ENCODE measurements at places on chromosomes 5 and 9. TPM values are rescaled to one million over a fixed set of nuclear protein-coding genes. Genes with fewer than 3 reads are reported as not detected.

GRCh38 chr5:139683295-139684271, 35.4 kb downstream of the CXXC5 start:
- DNase-seq = no peak
- no peak overlapping the region for H3K27ac ChIP-seq
- no peaks in the 10 kb centered on the region for H3K4me1 ChIP-seq
- no peaks in the 10 kb centered on the region for H3K36me3 ChIP-seq

DNA sequence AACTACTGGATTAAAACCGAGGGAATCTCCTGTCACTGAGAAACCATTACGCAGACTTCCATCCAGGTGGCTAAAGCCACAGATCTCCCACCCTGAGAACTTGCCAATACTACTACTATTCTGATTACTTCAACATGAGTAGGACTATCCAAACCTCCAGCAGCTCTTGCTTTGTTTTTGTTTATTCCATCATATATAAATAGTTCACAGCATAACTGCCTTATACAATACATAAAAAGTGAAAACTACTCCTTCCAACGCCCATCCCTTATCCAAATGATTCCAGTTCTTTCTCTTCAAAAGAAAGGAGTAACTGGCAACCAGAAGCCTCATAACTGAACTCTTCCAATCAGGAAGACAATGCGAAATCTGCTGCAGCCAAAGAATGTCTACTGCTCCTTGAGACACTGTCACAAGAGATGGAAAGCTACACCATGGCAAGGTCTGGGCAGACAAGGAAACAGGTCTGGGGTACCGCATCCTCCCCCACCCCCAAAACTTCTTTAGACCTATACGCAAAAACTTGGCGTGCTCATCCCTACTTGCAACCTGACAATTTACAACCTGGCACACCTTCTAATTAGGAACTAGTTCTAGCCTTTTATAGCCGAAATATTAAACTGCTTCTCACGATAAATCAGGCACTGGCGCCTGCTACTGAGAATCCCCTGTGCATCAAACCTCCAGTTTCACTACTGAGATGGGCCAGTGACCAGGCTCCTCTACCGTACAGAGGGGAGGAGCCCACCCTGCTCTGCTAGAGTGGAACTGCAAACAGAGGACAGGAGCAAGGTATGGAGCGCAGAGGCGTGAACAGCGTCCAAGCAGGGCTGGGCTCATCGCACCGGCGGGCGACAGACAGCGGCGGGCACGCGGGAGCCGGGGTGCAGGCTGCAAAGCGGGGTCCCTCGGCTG, 986 bp downstream of the PLPP1 start:
- H3K4me3 ChIP-seq = peak overlapping the region; percentile 82
- DNase-seq = peak; percentile 75
- no peaks in the 10 kb centered on the region for H3K36me3 ChIP-seq
- H3K4me1 ChIP-seq = peaks cover 11% of the 10 kb centered on the region
- no peaks in the 10 kb centered on the region for H3K27me3 ChIP-seq

CCNB1 gene
- total RNA-seq = 211 TPM

DNA sequence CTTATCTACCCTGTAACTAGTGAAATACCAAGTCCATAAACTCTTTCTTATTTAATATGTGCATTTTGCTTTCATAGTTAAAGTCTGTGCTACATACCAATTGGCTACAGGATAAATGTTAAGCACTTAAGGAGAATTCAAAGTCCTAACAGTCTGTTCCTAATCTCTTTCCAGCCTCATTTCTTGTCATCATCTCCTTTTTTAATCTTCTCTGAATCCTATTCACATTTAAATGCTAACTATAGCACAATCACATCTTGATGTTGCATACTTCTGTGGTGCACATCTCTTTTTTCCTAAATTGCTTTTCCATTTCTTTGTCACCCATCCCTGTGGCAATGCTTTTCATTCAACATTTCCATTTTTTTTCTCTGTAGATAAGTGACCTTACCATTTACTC, 996.1 kb upstream of the TYRP1 start:
- H3K27ac ChIP-seq = no peak overlapping the region
- no peak for DNase-seq
- H3K4me1 ChIP-seq = no peaks in the 10 kb centered on the region
- H3K36me3 ChIP-seq = no peaks in the 10 kb centered on the region

OTP gene
- total RNA-seq = not detected

Measured in endothelial cell of umbilical vein (primary cell).